ENCODE measurements at places on chromosomes 7 and 10. TPM values are rescaled to one million over a fixed set of nuclear protein-coding genes. Genes with fewer than 3 reads are reported as not detected.

Gene FBXW4
- total RNA-seq, result 106 TPM

Gene GLRX3
- total RNA-seq, result 47.6 TPM

- no peak for DNase-seq
Observed at GRCh38 chr10:27688276-27688675, 57.3 kb downstream of the MKX start.

Gene PTER
- 19.6 TPM for total RNA-seq

GRCh38 chr7:17903337-17903736 is 37.0 kb downstream of the SNX13 start:
- DNase-seq, result no peak

Gene KLF6
- total RNA-seq, result 147 TPM

Gene C7orf33
- not detected for total RNA-seq

GRCh38 chr7:149794661-149795060 is 21.3 kb upstream of the ZNF467 start:
- DNase-seq, result no peak

Data from naive thymus-derived CD8-positive, alpha-beta T cell (primary cell).